ENCODE measurements at places on chromosomes 2 and 18.

- no peak for DNase-seq
These were observed 68.5 kb downstream of the MOGAT1 start for GRCh38 chr2:222739939-222740338.

DNA sequence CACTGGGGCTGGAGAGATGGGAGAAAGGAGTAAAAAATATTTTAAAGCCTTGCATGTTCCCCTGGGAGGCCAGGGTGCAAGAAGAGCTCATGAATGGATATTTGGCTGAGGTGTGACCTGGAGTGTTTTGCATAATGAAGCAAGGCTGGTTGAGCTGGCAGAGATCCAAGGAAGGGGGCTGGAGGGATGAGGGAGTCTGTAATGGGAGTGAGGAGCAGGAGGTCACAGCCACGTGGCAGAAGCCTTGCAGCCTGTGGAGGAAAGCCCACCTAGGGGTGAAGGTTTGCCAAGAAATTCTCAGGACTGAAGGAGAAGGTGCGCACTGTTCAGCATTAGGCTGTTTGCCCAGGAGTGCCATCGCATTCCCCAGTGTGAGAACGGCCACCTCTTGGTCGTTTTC lies 40.3 kb upstream of the ATP8B1 start:
- DNase-seq, result no peak

GRCh38 chr2:45261746-45262145 lies 252.5 kb upstream of the SIX2 start:
- DNase-seq, result no peak

DNA sequence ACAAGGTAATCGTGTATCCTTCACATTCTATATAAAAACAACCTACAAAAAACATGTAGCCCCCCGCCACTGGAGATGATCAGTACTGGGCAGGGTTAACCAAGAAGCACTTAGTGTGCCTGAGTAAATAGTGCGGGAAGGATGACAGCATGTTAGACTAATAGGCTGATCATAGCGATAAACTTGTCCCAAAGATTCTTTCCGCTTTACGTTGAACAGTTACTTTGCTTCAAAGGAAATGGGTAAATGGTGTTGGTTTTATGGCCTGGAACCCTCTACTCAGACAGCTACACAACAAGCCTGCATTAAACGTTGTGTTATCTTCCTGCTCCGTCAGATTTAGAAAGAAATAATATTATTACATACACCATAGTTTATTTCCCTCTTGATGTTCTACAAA lies 67.7 kb downstream of the CTAGE1 start:
- no peak for DNase-seq

DNA sequence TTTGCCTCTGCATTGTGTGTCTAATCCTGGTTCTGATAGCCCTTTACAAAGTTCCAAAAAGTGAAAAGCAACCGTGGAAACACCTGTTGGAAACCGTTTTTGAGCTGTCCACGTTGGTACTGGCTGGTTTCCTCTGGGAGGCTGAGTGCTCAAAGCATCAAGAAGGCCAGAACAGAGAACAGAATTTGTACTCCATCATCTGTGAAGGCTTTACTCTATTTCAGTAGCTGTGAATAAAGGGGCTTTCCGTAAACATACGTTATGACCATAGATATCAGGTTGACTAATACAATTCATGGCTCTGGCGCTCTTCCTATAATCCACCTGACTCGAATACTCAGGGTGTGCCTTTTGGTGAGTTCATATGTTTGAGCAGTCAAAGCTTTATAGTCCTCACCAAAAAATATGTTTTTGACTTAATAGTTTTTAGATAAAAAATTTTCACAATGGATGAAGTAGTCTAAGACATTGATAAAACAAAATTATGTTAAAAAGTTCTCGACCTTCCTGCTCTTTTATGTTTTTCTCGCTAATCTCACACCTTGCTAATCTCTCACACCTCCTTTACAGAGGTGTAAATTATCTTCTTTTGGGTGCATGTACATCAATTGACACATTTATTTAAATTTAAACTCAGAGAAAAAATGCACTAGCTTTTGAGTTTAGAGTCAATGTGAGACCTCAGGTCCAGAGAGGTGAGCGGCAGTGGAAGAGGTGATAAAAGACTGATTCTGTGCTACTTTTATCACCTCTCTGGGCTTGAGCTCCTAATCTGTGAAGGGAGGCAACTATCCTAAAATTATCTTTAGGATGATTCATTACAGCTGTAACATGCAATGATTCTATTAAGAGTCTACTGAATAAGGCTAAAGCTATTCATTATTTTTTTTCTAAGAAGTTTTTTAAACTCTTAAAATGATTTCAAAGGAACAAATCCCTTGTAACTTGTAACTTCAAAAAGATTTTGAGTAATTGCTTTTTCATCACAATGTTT lies 65.3 kb downstream of the CXCR4 start:
- no peak for DNase-seq

GRCh38 chr2:138276339-138276738 lies 225.2 kb upstream of the SPOPL start:
- no peak for DNase-seq

- no peak for DNase-seq
These were observed 799.7 kb upstream of the ACVR2A start for GRCh38 chr2:147045113-147045512.

GRCh38 chr2:120204945-120205670 lies 18.1 kb downstream of the TMEM185B start:
- no peak for DNase-seq

GRCh38 chr2:179963626-179964025 lies 43.5 kb downstream of the CWC22 start:
- DNase-seq, result no peak
